EH (cell line): ENCODE measurements at places on chromosomes 12 and 14.
A peak's percentile ranks its signal among the peaks of the same experiment; 100 is the strongest.

DNA sequence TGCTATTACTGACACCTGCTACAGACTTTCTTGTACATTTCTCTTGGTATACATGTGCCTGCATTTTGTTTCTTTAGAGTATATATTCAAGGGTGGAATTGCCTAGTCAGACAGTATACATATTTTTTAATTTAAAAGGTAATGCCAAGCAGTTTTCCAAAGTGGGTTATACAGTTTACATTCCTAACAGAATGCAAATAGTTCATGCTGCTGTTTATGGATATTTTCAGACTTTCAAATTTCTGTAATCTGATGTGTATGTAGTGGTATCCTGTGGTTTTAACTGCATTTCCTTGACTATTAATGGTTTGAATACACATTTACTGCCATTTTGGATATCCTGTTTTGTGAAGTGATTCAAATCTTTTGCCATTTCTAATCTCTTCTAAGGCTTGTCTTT lies 55.5 kb upstream of the VCPKMT start:
- DNase-seq = no peak

- no peak for DNase-seq
Observed at GRCh38 chr12:103852498-103852997, 11.5 kb upstream of the NT5DC3 start.

DNA sequence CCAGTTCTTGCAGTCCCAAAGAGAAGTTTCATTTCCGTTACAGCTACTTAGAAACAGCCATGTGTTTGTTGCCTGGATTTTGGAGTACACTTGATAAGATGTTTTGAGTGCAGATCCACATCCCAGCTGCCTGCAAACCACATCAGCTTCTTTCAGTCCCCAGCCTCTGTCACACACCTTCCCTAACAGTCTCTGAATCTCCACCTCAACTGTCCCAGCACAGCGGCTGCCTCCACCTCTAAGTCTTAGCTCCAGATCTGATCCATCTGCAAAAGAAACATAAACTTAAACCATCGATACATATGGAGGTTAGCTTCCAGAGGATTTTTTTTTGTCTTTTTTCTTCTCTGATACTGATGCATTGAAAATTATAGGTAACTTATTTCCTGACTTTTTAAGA lies 8.4 kb downstream of the CD163 start:
- no peak for DNase-seq

GRCh38 chr14:104694475-104694950 lies 5.1 kb downstream of the INF2 start:
- no peak for DNase-seq

- no peak for DNase-seq
Observed at GRCh38 chr14:105531894-105532623, 5.7 kb downstream of the TMEM121 start.

DNA sequence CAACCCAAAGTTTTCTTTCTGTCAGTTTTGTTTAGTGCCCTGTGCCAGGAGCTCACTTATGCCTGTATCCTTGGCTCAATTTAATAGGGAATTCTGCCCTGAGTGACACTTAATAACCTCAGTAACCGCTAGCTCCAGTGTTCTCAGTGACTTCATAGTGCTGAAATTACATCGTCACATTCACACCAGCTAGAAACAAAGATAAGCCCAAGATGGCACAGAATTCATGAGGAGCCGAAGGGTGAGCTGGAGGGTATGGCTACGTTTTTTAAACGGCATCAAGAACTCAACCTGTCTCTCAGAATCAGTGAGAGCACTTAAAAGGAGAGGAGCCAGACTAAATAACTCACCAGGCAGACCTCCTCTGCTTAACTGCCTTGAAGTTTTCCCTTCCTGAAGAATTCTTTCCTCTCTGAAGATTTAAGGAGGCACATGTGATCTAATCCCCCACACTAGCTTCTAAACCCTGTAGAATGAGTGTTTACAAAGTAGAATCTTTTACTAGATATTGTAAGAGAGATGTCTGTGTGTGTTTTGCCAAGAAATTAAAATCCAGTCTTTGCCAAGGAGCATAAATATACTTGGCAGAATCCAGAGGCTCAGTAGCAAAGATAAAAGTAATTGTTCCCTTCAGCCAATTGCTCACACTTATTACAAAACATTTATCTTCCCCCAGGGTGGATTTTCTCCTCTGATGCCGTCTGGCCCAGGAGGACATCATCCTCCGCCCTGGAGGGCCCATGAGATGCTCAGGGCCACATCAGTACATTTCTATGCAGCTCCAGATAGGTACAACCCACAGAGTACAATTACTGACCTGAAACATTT lies 37.3 kb downstream of the PTGER2 start:
- peak; percentile 86 for DNase-seq

DNA sequence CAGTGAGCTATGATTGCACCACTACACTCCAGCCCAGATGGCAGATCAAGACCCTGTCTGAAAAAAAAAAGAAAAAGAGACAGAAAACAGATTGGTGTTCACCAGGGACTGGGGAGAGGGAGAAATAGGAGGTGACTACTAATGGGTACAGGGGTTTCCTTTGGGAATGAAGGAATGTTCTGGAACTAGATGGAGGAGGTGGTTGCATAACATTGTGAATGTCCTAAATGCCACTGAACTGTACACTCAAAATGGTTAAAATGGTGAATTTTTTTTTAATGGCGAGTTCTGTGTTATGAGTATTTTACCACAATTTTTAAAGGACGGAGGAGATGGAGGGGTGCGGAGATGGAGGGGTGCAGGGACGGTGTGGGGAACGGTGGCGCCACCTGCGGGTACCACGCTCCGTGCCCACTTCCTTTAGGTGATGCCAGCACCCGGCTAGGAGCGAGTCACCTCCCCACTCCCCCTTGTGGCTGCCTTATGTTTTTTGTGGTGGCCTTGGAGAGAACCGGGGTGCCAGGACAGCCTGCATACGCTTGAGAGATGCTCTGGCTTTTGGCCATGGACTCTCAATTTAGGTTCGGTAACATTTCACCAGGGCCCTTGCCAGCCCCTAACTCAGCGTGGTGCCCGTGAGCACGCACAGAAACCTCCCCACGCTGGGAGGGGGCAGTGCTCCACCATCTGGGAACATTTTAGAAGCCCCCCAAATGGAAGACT lies 16.1 kb downstream of the UBC start:
- DNase-seq = peak; percentile 46

GRCh38 chr14:51884086-51884927 lies 23.9 kb downstream of the GNG2 start:
- peak; percentile 84 for DNase-seq

GRCh38 chr12:28191051-28192048 lies 1.1 kb downstream of the CCDC91 start:
- peak; percentile 67 for DNase-seq

DNA sequence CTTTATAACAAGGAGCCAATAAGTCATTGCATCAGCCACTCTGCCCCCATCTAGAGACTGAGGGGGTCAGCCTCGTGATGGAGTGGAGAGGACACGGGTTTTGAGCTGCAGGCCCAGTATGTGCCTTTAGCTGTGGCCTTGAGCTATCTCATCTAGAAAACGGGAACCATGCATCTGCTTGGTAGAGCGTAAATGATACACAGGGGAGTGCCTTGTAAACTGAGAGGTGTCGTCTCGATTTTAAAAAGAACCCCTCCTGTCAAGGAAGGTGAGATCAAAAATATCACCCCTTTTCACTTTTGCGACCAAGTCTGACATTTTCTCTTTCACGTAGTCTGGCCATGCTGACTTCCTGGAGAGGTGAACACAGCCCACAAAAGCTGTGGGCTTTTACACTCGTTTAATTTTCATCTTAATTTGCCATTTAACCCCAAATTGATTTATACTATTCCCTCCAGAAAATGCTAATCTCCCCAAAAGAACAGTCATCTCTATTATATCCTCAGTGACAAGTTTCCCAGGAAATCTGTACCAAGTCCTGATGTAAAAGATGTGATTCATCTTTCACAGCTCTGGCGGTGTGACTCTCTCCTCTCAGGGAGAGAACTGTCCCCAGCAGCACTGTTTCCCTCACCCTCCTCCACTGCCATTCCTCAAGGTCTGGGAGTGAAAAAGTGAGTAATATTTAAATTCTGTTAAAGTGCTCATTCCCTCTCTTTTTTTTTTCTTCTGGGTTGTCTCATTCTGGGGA lies 30.6 kb downstream of the VCPKMT start:
- peak; percentile 92 for DNase-seq
